Effector memory CD8-positive, alpha-beta T cell (primary cell): ENCODE measurements at places on chromosomes 3 and 15.

- no peak for DNase-seq
These were observed 57.7 kb downstream of the ATP2B2 start for GRCh38 chr3:10447527-10448260.

DNA sequence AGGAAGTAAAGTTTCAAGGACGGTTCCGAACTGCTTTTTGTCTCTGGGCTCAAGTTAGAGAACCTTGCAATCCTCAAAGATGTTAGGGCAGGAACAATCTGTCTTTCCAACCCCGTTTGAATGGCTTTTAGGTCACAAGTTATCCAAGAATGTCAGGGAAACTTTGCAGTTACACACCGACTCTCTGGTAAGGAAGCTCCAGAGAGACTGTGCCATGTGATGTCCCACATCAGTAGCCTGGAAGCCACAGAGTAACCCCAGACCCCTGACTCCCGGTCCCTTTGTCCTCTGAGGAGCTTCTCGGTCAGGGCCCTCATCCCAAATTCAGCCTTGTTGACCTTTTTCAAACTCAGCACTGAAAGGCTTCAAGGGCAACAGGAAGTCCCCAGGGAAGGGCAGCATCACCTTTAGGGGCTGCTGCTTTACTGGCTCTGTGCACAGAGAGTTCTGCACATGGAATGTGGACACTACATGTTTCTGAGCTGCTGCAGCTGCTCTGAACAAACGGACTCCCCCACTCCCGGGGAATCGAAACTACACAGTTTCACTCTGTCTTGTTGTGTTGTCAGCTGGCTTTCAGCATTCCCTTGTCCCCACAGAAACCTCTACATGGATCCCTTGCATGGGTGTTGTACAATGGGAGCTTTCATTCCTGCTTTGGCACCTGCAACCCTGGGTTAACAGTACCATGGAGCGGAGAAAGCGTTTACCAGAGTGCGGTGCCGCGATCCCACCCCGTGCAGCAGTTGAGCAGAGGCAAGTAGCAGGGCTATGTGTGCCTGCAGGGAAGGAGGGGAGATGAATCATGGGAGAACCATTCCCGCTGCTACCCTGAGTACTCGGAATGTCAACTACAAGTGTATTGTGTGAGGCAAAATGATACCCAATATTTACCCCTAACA is 408.2 kb upstream of the THBS1 start:
- no peak for DNase-seq

GRCh38 chr3:140532793-140533330 is 145.0 kb upstream of the TRIM42 start:
- DNase-seq, result no peak

GRCh38 chr3:4852780-4853748 is 126.2 kb upstream of the BHLHE40 start:
- DNase-seq, result no peak

- no peak for DNase-seq
These were observed 251.2 kb upstream of the ZPLD1 start for GRCh38 chr3:102183623-102184022.

- no peak for DNase-seq
These were observed 107.1 kb downstream of the LPP start for GRCh38 chr3:188261011-188261410.

DNA sequence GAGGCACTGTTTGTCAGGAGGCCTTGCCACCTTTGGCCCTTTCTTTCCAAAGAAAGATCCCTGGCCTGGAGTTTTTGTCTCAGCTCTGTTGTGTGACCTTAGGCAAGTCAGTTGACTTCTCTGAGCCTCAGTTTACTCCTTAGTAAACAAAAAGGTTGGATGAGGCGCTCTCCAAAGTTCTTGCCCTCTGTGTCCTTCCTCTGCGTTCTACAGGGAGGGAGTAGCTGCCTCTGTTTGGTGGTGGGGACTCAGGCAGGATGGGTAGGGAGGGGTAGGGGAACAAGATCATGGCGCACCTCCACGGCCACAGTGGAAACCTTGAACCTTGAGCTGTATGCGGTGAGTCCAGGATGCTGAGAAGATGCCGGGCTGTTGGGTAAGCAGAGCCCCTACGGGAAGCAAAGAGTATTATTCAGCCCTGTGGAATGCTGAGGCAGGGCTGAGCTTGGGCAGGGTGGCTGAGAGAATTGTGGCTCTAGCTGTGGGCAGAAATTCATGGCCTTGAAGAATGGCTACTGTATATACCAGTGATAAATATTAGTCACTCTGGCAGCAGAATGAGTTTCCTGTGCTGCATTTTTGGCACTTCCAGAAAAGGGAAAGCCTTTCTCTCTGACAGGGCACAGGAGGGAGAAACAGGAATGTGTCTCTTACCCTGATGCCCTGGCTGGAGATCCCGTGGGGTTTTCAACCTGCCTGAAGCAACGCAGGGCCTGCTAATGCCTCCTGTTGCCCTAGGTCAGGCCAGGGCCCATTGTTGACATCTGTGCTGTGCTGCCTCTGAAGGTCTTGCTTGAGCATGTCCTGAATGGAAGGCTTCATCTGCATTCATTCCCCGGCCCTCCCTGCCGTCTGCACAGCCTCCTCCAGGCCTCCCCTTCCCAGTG is 39.9 kb downstream of the SMAD3 start:
- DNase-seq, result no peak

GRCh38 chr15:22942877-22943276 is 37.3 kb downstream of the CYFIP1 start:
- no peak for DNase-seq

- DNase-seq, result no peak
These were observed 2.2 kb upstream of the MB21D2 start for GRCh38 chr3:192919901-192920300.

GRCh38 chr3:161690299-161690620 is 193.7 kb downstream of the OTOL1 start:
- no peak for DNase-seq

DNA sequence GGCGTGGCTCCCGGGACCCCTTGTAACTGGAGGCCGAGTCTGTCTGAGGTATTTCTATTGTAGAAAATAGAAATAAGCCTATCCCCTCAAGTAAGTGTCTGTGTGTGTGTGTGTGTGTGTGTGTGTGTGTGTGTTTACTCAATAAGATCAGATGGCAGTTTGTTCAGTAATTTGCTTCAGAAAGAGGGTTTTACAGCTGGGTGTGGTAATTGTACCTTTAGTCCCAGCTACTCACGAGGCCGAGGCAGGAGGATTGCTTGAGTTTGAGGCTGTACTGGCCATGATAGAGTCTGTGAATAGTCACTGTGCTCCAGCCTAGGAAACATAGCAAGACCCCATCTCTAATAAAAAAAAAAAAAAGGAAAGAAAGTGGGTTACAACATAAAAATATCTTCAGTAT is 8.7 kb downstream of the SPINT1 start:
- DNase-seq, result no peak

DNA sequence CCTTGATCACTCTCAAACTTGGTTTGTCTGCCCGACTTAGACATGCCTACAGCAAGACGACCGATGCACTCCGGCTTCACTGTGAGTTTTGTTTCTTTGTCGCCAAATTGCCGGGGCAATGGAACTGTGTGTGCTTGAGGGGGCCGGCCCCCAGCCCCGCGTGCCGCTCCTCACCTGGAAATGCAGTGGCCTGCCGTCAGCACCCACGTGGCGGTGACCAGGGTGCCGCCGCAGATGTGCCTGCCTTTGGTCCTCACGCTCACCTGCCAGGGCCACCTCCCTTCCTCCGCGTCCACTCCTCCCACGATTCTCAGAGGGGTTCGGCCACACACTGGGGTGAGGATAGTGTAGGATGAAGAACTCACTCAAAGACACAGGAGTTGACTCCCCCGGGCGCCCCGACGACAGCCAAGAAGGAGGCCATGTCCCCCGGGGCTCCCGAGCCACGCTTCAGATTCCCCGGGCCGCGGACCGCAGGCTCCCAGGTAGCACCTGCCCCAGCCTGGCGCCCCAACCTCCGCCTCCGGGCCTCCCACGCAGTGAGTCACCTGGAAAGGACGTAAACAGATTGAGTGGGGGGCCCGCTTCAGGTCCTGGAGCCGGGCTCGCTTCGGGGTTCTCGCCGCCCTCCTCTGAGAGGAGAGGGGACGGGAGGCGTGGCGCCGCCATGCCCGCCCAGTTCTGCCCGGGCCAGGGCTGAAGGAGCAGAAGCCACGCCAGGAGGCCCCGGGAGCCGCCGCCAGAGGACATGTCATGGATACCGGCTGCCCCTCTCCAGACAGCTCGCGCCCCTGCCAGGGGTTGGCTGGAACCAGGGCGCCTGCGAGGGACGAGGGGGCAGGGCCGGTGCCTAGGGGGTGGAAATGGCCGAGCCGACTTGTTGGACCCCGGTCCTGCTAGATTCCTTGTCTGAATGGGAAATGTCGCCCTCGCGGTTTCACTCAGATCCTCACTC is 29.6 kb downstream of the MYL3 start:
- DNase-seq, result no peak

DNA sequence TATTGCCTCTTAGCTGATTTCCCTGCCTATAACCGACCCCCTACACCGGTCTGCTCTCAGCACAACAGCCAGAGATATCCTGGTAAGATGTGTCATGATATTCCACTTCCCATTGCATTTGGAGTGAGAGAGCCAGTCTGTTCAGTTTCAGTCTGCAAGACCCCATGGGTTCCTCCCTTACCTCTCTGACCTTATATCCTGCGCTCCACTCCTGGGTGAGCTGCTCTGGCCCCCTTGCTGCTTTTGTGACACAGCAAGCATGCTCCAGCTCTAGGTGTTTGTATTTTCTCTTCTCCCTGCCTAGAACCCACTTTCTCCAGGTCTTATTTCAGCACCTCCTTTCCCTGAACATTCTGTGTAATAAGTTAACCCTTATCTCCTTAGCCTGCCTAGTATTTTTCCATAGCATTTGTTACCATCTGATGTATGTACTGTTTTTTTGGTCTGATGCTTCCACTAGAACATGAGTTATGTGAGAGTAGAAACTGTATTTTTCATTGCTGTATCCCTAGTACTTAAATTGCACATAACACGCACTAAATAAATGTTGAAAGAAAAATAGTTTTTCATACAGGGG is 44.2 kb downstream of the CMTM8 start:
- DNase-seq, result no peak

- no peak for DNase-seq
These were observed 590.2 kb upstream of the TBL1XR1 start for GRCh38 chr3:177787279-177788041.

- no peak for DNase-seq
These were observed 16.4 kb downstream of the CHRNA3 start for GRCh38 chr15:78604420-78604819.

GRCh38 chr3:40971191-40972168 is 227.8 kb upstream of the CTNNB1 start:
- no peak for DNase-seq

DNA sequence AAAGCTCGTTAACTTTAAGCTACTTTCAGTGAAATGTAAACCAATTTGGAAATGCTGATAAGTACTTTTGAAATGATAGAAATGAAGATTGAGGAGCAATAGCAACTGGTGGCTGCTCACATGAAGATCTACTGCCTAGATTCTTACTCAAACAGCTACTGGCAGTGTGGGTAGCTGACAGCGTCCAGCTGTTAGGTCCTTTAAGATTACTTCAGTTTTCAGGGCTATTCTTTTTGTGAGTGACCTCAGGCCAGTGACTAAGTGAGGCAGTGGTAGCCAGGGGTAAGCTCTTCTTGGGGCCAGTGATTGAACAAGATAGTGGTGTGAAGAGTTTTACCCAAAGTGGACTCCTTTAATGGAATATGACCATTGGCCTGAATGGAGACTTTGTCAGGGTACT is 41.3 kb downstream of the NECTIN3 start:
- DNase-seq, result no peak

DNA sequence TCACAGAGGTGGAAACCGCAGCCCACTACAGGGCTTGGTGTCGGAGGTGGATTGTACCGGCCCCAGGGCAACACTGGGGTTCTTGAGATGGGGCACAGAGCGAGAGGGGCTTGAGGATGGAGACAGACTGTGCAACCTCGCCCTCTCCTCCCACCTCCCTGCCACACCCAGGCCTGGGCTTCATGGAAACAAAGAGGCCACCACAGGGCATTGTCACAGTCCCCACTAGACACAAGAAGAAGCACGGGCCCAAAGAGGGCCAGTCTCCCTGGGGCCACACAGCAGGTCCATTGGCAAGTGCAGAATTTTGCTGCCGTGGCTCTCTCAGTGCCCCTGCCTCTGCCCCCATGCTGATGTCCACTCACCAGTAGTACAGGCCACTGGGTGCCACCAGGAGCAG is 4.1 kb upstream of the CALML4 start:
- no peak for DNase-seq

- no peak for DNase-seq
These were observed 121.3 kb upstream of the ZNF717 start for GRCh38 chr3:75906555-75907112.

DNA sequence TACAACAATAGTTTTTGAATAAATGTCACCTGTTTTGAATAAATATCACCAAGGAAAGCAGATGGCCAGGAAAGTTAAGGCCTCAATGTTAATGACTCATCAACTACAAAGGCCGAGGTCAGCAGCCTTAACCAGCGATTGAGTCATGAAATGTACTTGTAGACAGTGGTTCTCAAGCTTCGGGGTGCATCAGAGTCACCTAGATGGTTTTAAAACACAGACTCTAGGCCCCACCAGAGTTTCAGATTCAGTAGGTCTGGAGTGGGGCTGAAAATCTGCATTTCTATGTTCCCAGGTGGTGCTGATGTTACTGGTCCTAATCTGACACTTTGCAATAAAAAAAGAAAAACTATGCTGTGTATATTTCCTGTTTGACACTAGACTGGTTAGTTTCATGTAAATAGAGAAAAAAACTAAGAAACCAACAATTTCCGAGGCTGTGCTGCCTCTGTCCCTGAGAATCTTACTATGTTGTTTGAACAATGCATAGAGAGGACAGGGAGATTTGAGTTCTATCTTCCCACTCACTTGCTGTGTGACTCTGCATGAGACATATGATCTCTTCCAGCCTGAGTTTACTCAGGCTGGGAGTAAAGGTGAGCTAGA is 9.8 kb downstream of the RAB27A start:
- peak; percentile 39 for DNase-seq

GRCh38 chr15:43930556-43930955 is 103.8 kb downstream of the WDR76 start:
- no peak for DNase-seq

DNA sequence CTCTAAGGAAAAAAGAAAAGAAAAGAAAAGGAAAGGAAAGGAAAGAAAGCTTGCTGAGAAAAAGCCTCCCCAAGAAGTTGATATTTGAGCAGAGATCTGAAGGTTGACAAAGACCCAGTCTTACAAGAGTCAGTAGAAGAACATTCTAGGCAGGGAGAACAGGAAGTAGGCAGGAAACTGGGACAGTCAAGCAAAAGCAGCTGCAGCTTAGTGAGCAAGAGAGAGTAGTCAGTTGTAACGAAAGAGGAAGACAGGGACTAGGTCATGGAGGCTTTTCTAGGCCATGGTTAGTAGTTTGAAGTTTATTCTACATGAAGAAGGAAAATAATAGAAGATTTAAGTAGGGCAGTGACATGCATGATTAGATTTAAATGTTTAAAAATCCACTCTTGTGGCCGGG is 31.8 kb upstream of the KLHL6 start:
- DNase-seq, result no peak

DNA sequence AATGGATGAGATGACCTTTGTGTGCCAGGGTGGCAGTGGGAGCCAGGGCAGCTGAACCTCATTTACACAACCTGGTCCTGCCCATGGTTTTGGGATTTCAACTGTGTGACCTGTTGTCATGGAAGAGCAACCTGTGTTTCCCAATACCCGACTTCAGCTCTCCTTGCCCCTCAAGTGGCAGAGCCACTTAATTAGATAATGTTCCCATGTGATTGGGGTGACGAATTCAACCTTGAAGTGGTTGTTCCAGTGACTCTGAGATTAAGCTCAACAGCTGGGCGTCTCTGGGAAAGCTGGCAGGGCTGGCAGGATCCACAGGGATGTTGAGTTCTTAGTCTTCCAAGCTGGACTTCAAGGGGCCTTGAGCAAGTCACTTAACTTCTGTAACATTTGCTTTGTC is 71.0 kb downstream of the THSD4 start:
- no peak for DNase-seq

- no peak for DNase-seq
These were observed 200.7 kb upstream of the NSMCE3 start for GRCh38 chr15:29470311-29470710.
